Stimulated activated CD8-positive, alpha-beta memory T cell treated with anti-CD3 and anti-CD28 coated beads, Interleukin-12 subunit alpha, Interleukin-12 subunit beta, amount 100 ng/mL, for 1 hour (primary cell): ENCODE measurements at places on chromosomes 5 and 9.

GRCh38 chr5:81297531-81297930, 3.9 kb upstream of the ZCCHC9 start:
- DNase-seq = no peak

DNA sequence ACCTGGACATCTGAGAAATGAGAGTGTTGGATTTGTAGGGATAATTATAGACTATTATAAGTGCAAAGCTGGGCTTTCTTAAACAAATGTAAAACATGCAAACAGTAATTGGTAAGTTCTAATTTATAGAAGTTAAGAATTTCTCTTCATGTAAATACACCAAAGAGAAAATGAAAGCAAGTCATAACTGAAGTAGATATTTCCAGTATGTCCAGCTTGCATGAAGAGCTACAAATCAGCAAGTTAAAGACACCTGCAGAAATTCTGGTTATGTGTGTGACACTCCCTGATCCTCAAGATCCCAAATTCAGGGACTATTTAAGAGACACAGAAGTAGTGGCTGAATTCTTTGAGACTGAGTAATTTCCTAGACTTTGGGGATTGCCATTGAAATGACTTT, 308.9 kb downstream of the TLE4 start:
- no peak for DNase-seq

DNA sequence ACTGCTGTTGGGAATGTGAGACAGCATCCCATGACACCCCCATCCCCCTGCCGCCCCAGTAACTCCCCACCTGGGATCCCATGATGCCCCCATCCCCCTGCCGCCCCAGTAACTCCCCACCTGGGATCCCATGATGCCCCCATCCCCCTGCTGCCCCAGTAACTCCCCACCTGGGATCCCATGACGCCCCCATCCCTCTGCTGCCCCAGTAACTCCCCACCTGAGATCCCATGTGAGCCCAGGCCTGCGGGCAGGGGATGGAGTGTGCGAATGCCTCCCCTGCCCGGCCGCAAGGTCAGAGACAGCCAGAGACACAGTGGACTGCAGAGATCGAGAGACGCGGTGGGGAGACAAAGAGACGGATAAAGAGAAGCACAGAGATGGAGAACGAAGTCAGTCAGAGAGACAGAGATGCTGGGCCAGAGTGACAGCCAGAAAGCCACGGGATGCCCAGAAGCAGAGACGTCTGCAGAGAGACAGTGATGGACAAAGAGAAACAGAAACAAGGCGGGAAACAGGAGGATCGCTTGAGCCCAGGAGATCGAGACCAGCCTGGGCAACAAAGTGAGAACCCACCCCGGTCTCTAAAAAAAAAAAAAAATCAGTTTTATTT, 992 bp downstream of the SH2D3C start:
- DNase-seq = no peak

GRCh38 chr5:175867587-175868347, 3.6 kb upstream of the CPLX2 start:
- no peak for DNase-seq

GRCh38 chr5:76733049-76733417, 17.1 kb downstream of the F2R start:
- no peak for DNase-seq

GRCh38 chr5:59174248-59174844, 591.5 kb downstream of the RAB3C start:
- no peak for DNase-seq

DNA sequence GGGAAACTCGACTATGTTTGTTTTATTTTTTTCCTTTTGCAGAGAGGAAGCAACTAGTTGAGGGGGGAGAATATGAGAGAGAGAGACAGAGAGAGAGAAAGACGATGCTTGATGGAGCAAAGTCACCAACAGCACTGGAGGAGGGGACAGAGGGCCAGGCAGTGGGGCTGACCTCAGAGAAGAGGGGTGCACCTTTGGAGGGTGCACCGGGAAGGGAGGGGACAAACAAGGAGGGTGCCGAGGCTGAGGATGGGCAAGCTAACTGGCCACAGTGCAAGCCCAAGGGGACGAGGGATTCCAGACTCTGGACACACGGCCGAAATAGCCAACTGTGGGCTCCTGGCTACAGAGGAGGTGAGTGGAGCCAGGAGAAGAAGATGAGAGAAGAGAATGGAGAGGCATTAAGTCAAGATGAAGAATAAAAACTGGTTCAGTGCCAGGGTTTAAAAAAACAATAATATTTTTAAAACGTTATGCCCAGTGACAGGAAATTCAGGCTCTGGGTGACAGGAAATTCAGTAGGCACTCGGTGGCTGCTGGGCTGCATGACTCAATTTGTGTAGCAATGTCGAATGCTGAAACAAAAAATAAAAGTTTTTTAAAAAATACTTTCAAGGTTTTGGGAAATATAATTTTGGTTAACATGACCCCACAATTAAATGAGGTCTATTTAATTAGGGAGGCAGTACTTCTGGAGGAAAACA, 13.3 kb upstream of the GLRX start:
- DNase-seq = no peak

DNA sequence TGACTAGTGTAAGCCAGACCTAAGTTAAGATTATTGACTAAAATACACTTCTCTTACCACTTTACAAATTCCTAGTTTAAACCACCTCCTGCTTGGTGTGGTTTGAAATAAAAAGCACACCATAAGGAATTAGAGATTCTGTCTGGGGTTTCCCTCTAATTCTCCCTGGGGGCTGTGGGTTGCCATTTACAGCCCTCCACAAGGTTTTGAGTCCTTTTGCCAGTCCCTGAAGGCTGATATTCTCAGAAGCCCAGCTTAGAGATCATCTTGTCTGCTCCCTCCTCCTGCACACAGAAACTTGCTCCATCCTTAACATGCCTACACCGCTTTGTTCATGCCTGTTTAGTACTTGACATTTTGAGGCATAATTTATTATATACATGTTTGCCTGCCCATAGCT, 7.2 kb upstream of the LMNB1 start:
- no peak for DNase-seq

GRCh38 chr5:5978501-5979376, 399.6 kb downstream of the MED10 start:
- DNase-seq = no peak

DNA sequence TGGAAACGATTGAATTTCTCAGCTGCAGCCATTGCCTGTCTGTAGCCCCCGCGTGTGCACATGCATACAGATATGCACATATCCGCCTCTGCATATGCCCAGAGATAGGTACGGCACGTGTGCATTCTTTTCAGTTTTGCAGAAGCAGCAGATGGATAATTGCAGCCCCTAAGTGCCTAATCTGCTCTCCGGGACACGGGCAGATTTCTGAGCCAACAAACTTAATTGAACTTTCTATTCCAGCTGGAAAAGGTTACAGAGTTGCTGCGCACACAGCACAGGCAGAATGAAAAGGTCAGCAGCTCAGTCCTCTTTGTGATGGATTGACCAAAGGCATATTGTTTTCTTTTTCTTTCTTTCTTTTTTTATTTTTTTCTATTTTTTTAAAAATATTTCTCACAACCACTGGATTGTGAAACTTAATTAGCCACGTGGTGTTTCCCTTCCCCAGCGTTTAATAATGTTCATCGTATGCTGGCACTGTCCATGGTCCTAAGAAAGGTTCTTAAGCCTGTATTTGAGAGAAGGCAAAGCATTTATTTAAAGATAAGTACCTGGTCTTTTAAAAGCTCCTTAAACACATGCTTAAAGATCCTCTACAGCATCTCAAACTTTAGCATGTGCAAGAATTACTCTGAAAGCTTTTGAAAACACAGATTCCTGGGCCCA, 270.2 kb upstream of the BRINP1 start:
- DNase-seq = no peak

DNA sequence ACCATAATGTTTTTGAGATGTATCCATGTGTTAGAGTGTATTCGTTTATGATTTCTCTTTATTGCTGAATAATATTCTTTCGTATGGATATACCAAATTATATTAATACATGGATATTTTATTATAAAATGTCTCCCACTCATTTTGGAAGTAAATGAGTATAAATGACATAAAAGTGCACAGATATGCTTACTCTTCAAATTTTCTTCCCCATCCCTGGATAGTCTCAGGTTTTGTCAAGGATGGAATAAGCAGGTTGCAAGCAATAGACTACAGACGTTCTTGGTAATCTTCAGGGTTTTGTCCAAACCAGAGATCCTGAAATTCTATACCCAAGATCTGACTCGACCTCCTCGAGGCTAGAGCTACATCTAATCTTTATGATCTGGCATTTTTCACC, 50.7 kb downstream of the NIPAL4 start:
- DNase-seq = no peak

DNA sequence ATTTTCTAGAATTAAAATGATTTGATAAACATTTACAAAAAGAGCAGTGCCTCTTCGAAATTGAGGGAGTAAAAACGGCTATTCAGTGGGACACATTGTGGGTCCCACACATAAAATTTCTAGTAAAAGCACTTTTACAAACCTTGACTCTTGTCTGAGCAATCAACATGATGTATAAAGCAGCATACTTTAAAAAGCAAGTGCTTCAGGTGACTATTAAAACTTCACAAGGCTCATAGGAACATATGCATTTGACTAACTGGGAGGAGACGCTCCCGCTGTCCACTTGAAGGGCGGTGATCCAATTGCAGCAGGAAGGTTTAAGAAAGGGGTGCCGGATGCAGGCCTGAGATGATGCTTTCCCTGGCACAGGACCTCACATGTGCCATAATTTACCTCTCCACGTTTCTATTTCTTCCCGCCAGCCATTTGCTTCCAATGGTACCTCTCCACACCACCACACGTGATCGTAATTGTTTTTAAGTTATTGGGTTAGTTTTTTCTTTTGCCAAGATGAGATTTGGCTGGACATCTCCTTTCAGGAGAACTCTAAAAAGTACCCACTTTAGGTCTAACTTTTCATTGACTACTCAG, 1.8 kb downstream of the MCTP1 start:
- DNase-seq = no peak

DNA sequence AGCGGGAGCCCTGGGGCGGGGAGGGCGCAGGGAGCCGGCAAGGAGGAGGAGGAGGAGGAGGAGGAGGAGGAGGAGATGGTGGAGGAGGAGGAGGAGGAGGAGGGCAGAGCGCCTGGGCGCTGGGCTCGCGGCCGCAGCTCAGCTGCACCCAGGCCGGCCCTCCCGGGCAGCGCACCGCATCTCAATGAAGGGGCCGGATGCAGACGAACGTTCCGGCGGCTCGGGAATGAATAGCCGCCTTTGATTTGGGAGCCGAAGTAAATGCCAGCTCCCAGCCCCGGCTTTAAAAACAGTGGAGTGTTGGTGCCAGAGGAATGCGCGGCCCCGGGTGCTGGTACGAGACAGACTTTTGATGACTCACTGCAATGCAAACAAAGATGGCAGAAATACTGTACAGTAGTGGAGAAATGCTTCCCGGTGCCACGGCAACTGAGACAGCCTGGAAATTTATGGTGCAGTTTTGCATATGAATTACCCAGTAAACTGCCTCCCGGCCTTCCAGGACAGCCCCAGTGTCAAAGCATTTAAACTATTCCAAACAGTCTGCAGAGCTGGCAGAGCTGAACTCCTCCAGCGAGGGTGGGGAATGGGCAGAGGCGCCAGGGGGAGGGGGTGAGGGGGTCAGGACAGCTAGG, 43.1 kb downstream of the NACC2 start:
- no peak for DNase-seq

- no peak for DNase-seq
Observed at GRCh38 chr5:91144491-91145332, 238.4 kb downstream of the ARRDC3 start.

DNA sequence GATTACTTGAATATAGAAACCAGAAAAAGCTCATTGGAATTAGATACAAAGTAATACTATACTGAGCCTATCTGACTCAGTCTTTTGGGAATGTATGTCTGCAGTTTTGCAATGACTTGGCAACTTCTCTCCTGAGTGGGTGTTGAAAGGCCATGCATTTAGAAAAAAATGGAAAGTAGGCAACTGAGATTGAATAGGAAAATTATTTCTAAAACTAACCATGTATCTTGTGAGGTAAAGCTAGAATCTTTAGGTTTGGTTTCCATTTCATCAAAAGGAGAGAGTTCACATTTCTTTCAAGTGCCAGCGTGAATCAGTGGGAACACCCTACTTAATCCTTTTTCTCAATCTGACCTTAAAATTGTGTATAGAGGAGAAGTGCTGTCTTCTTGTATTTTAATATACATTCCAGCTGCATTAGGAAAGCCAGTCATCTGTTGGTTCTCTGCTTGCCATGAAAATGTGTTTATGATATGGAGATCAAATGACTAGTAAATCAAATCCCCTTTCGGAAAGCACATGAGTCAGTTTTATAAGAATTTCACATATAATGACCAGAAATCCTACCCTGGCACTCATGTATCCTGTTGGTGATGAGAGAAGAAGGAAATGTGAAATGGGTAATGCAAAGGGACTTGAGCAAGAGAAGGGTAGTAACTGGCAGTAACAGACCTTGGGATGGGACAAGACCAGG, 30.4 kb downstream of the NFX1 start:
- no peak for DNase-seq

DNA sequence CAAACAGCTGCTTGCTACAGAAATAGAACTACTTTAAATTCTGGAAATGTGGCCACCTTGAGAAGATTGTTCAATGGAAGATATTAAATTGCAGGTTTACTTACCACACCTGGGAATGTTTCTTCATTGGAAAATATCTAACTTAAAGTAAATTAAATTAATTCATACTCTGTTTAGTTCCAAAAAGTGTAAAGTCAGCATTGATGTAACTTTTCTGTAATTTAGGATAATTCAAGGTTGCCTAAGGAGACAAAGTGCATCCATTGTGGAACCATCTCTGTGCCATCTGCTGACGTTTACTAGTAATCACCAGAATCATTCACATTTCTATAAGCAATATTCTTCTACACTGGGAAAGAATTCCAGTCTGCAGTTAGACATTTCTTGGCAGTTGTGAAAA, 53.0 kb downstream of the FAM170A start:
- no peak for DNase-seq

- DNase-seq = peak; percentile 10
Observed at GRCh38 chr9:98256756-98257155, 1.3 kb upstream of the TBC1D2 start.

- DNase-seq = no peak
Observed at GRCh38 chr5:146426853-146427618, 20.1 kb upstream of the TCERG1 start.
